Activated CD4-positive, alpha-beta T cell treated with anti-CD3 and anti-CD28 coated beads for 36 hours (primary cell): ENCODE measurements at places on chromosomes 6 and 20. TPM values are rescaled to one million over a fixed set of nuclear protein-coding genes. Genes with fewer than 3 reads are reported as not detected.

Gene PACRG
- total RNA-seq = not detected

Gene LY6G6D
- total RNA-seq = not detected

Gene BIRC7
- total RNA-seq = not detected

Gene PRR18
- total RNA-seq = not detected

Gene IP6K3
- not detected for total RNA-seq

Gene TNF
- 93.3 TPM for total RNA-seq

Gene HRH3
- total RNA-seq = not detected

Gene RXRB
- total RNA-seq = 45.4 TPM

Gene UBE3D
- 6.5 TPM for total RNA-seq

Gene TRDN
- total RNA-seq = not detected

Gene PLG
- total RNA-seq = not detected

Gene TGM2
- 0.09 TPM for total RNA-seq

Gene GTF3C6
- total RNA-seq = 106 TPM

Gene FAM83B
- total RNA-seq = not detected
